ENCODE measurements at places on chromosomes 1 and 21.

DNA sequence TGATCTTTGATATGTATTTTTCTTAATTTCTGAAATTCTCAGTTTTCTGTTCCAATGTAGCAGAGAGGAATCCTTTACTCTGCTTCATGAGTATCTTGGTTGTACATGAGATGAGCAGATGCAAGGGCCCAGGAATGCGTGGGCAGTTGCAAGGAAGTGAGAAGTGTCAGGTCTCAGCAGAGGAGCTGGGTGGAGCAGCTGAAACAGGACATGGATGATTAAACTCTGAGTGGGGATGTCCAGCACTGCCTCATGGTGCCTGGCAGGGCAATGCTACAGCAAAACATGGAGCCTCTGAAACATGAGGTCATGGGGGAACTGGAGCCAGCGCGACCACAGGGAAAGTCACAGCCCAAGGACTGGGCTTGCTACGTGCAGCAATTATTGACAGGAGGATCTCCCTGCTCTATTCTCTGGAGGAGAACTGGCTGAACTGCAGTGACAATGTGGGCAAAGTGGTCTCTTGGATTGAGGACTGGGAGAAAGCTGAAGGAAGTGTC, 48.4 kb downstream of the COLGALT2 start:
- DNase-seq = peak; percentile 18

- no peak for DNase-seq
Observed at GRCh38 chr1:152906023-152906565, 2.3 kb upstream of the IVL start.

- DNase-seq = no peak
Observed at GRCh38 chr1:202967684-202968281, 726 bp upstream of the CYB5R1 start.

DNA sequence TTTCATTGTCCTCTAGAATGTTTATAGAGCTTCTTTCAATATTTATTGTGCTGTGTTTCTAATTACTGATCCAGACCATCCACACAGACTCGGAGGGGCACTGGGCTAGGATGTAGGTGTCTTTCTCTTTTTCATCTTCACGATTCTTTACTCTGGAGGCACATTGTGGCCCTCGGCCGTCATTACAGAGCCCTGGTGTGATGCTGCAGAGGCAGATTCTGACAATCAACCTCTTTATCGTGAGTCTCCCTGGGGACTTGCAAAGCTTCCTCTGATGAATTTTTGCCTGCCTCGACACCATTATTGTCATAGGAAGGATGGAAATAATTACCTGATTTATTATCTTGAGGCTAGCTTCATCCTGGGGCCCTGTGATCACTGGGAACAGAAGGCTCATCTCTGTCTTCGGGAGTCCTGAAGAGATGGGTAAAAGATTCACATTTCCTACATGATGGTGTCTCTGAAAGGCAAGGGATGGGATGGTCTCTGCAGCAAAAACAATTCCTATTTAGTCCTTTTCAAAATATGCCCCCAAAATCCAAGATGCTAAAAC, 89.4 kb downstream of the SEC16B start:
- no peak for DNase-seq

DNA sequence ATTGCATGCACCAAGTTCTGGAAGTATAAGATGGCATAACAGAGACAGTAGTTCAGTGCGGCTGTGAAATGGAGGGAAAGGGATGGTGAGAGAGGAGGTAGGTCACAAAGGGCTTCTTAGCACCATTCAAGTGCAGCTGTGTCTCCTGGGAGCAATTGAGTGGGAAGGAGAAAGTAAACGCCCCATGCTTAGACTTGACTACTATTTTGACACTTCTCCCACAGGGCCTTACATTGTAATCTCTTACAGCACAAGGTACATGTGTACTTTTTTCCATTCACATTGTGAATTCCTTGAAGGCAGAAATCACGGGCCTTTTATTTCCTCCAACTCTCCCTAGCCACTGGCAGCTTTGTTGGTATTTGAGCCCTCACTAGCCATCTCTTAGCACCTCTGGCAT, 239.6 kb upstream of the FOXD3 start:
- no peak for DNase-seq

GRCh38 chr1:210937846-210938245, 196.1 kb downstream of the KCNH1 start:
- DNase-seq = no peak

- DNase-seq = no peak
Observed at GRCh38 chr1:227370533-227371254, 52.4 kb upstream of the CDC42BPA start.

DNA sequence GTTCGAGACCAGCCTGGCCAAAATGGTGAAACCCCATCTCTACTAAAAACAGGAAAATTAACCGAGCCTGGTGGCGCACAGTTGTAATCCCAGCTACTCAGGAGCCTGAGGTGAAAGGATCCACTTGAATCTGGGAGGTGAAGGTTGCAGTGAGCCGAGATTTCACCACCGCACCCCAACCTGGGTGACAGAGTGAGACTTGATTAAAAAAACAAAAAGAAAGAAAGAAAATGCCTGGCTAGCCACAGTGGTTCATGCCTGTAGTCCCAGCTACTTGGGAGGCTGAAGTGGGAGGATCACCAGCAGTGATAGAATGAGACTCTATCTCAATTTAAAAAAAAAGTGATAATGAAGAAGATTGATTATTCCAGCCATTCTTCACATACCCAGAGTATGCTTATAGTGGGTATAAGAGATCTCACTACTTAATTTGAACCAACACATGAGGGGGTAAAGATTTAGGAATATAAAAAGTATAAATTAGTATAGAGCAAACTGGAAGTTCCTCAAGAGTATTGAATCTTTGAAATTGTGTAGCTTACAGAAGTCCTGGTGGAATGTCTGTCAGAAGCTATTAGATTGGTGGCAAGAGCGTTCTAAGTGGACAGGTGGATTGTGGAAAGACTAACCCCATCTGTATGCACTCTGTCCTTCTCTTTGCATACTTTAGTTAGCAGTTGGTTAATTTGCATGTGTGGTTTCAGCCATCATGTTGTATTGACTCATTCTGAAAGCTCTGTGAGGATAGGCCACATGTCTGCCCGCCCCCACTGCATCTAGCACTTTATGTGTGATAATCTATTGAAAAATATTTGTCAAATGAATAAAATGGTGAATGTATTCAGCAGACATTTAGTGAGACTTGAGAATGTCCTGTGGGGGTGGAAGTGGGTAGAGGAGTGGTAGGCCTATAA, 25.0 kb downstream of the RLF start:
- peak; percentile 38 for DNase-seq

DNA sequence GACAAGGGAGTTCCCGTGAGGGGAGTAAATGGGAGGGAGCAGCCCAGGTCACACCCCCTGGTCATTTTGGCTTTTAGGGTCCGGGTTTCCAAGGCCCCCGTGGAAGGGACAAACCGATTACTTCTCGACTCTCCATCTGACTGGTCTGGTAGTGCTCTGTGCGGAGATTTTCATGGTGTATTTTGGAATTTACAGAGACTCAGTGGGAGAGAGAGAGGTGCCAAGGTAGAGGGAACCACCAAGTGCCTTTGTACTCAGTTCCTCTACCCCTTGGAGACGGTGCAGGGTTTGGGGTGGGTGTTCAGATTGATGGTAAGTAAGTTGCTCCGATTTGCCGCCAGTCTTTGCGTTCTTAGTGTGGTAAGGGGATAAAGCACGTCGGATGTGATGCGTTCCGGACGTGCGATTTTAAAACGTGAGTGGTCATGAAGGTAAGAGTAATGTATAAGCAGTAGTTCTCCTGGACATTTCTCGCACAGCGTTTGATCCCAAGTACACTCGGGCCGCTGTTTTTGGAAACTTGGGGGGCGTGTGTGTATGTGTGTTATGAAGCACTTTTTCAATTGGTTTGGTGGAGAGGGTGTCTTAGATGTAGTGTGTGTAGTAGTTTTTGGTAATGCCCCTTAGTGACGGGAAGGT, 682 bp downstream of the SUCO start:
- DNase-seq = peak; percentile 5

- DNase-seq = no peak
Observed at GRCh38 chr21:44903050-44903685, 17.5 kb downstream of the ITGB2 start.

GRCh38 chr1:160489513-160490261, 33.4 kb downstream of the SLAMF6 start:
- no peak for DNase-seq

DNA sequence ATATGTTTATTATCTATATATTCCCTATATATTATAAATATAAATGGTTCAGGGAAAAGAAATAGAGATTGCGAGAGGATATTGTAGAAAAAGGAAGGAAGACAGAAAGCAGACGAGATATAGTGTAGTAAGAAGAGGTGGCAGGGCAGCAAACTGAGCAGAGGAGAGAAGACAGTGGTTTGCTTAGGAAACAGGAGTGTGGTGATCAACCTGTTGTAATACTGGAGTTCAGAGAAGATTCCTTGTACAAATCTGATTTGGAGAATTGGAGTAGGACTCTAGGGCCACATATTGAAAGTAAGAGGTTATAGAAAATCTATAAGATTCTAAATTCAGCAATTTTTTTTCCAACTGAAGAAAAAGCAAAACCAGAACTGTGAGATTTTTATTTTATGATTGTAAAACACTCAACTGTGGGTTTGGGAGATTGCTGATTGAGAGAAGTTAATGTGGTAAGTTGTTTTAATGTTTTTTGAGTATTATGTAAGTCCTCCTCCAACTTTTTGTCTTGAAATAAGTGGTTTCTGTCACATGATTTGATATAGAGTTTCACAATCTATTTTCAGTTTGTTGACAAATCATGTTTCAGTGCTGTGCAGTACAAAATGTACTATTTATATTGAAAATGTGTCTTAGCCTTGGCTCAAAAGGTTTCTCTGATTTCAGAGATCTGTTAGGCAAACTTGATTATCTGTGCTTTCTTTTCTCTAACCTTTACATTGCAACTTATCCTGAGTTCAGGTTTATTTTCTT, 9.6 kb upstream of the AMY2B start:
- DNase-seq = no peak

DNA sequence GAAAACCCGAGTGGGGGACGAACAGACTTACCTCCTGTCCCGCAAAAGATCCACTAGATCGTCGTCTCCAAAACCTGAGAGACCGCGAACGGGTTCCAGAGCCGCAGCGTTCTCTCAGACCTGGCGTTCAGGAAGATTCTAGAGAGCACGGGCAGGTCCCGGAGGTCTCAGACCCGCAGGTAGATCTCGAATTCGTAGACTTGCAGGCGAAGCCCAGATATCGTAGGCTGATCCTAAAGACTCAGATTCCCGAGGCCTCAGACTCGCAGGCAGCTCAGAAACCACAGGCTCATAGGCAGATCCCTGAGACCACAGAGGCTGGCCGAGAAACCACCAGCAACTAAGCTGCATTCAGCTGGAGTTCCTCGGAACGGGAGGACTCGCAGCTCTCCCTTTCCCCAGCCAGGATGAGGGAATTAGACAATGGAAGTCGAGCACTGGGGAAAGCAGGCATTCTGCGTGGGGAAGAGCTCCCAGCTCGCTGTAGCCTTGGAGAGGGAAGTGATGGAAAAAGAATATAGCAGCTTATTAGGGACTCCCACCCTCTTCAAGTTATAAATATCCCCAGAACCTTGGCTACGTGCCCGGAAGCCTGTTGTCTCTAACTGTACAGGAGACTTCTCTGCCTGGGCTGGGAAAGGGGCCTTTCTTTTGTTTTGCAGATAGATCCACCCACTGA, at the start of gene ZNF436:
TSS of gene ZNF436 (minus strand) at position 502 of the 679 bp plus-strand sequence. CDS start 1,831 bp downstream, outside the sequence.
- DNase-seq = no peak

DNA sequence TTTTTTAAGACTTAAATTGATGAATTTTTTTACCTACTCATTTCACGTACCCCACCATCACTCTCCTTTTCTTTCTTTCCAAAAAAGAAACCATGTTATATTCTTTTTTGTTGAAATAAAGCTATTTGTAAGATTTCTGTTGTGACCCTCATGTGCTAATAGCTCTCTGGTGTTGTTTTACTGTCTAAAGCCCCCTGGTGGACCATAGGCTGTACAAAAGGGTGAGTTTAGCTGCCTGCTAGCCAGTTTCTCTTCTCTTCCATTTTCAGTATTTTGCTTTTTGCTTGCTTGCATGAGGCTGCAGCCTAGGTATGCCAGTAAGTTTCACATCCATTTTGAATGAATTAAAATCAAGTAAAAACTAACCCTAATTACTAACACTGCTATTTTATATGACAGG, 15.6 kb upstream of the VAMP3 start:
- no peak for DNase-seq

- DNase-seq = no peak
Observed at GRCh38 chr1:19815801-19816736, 986 bp upstream of the RNF186 start.

DNA sequence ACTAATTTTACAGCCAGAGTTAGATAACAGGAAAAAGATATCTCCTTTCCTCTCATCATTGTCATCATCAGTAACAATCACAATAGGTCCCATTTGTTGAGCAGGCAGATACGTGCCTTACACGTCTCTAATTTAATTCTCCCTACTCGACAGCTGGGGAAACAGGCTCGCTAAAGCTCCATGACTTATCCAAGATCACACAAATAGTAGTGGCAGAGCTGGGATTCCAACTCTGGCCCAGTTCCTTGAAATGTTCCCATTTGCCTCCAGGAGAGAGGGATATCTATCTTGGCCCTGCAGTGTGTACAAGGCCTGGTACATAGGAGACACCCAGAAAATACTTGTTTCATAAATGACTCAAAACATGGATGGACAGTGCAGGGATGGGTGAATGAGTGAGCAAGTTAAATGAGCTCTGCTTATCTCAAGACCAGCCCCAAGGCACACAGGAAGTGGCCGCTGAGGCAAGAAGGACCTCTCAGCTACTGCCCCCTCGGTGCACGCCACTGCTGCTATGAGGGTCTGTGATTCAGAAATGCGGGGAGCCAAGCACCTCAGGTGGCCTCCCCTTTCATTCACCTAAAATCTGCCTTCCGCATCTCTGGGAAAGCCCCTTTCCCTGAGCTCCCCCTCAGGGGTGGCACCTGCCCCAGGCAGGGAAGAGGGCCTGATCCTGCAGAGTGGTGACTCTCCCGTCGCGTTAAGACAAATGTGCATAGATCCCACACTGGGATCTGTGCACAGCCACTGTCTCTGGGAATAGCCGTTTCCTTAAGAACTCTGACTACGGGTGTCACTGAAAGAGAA, 3.6 kb downstream of the KCNN3 start:
- DNase-seq = no peak

DNA sequence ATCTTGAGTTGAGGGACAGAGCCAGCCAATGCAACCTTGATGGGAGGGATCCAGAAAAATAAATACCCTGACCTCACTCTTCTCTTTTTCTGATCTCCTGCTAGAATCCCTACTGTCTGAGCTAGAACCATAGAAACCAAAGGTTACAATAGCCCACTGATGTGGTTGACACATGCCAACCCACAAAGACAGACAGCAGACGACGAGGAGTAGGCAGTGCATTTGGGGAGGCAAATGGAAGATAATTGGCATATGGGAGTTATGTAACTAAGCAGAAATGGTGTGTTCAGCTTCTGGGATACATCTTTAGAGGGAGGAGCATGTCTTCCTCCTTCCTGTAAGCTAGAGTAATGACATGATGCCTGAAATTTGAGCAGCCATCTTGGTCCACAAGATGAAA, 171.7 kb upstream of the FGGY start:
- DNase-seq = no peak

GRCh38 chr1:22831729-22832413, 121.2 kb downstream of the EPHB2 start:
- DNase-seq = no peak

DNA sequence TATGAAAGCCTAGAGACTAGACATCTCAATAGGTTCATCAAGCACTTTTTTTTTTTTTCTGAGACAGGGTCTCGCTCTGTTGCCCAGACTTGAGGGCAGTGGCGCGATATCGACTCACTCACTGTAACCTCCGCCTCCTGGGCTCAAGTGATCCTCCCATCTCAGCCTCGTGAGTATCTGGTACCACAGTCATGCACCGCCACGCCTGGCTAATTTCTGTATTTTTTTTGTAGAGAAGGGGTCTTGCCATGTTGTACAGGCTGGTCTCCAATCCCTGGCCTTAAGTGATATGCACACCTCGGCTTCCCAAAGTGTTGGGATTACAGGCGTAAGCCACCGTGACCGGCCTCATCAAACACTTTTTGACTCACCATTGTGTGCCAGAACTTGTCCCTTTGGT, 613 bp upstream of the GPATCH4 start:
- no peak for DNase-seq
